ENCODE measurements at places on chromosomes 2 and 18.

- no peak for DNase-seq
Observed at GRCh38 chr18:62634458-62634857, 80.9 kb upstream of the PHLPP1 start.

DNA sequence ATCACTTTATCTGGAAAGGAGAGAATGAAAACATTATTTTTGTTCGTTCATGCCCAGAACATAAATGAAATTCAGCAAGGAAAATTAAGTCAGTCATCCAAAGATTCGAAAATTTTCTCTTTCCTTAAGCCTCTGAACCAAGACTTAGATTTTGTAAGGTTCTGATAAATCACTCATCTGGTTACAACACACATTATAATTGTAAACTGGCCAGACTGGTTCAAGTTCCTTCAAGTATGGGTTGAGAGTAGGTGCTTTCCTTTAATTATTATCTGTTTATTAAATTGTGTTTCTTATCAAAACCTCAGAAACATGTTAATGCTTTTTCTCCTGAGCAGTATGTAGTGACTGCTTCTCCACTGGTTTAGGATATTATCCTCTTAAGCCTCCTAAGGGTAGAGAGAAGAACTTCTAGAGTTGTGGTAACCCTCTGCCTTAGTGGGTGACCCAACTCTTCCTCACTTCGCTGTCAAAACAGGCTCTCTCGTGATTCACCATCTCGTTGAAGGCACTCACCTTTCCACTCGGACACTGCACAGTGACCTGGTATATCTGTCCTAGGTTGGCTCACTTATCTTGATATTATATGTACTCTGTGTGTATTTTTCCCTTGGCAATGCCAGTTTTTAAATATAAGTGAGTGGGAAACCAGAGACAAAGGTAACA lies 325.9 kb downstream of the PAX3 start:
- no peak for DNase-seq

- no peak for DNase-seq
Observed at GRCh38 chr2:23399674-23400261, 14.8 kb downstream of the KLHL29 start.

GRCh38 chr2:64085936-64086335 lies 58.3 kb downstream of the PELI1 start:
- DNase-seq = no peak

GRCh38 chr2:2561346-2562095 lies 230.4 kb upstream of the MYT1L start:
- no peak for DNase-seq

DNA sequence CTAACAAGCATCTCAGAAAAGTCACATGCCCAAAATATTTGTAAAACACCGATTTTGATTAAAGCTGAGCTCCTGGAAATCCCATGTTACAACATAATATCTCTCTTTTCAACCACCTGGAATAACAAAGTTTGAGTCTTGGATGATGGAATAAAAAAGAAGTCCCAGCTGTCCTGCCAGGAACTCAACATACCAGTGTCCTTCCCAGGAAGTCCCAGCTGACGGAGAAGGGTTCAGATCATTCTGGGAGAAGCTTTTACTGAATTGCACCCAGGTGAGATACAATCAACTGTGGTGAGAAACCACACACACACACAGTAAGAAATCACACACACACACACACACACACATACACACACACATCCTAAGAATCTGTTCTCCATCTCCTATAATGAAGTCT lies 413.1 kb upstream of the PKDCC start:
- DNase-seq = no peak

- DNase-seq = no peak
Observed at GRCh38 chr2:163711258-163711657, 24.6 kb downstream of the FIGN start.

GRCh38 chr2:136408795-136409194 lies 290.8 kb upstream of the CXCR4 start:
- DNase-seq = no peak

- no peak for DNase-seq
Observed at GRCh38 chr2:181393472-181393871, 63.7 kb upstream of the ITGA4 start.

GRCh38 chr2:98335271-98335670 lies 11.0 kb upstream of the CNGA3 start:
- no peak for DNase-seq

- DNase-seq = no peak
Observed at GRCh38 chr2:109057686-109058085, 68.7 kb upstream of the EDAR start.

- DNase-seq = peak; percentile 80
Observed at GRCh38 chr18:79924814-79925731, 26.4 kb downstream of the SLC66A2 start.

- DNase-seq = no peak
Observed at GRCh38 chr2:236505041-236505440, 64.6 kb upstream of the ACKR3 start.

DNA sequence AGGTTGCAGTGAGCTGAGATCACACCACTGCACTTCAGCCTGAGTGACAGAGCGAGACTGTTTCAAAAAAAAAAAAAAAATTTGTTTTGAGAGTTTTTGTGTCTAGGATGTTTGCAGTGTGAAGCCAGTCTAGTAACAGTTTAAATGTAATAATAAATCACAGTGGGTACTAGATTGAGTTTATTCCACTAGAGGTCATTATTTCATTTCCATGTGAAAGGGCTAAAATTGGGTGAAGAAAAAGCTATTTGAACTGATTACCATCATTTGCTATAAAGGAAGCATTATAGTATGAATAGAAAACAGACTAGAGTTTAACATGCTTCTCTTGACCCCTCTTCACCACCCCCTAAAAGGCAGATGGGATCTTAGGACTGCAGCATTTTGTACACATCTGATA lies 20.3 kb downstream of the SNRPD1 start:
- DNase-seq = no peak

DNA sequence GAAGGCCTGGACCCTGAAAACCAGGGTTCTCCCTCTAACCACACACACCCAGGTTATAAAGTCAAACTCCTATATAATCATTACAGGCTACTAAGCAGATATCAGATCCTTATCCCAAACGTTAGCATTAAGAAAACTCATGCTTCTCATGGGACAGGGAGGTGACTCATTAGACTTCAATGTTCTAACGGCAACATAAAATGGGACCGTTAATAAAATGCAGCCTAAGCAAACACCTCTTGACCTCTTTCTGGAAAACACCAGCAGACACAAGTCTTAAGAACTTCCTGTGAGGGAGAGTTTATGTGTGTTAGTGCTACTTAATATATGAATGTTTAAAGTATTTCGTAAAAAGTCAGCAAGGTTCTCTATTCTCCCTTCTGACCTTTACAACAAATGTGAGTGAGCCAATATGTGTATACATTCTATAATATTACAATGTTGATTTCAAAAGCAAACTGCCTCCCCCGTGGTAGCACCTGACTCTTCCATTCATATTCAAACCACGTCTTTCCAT lies 31.7 kb downstream of the LPIN2 start:
- DNase-seq = no peak

DNA sequence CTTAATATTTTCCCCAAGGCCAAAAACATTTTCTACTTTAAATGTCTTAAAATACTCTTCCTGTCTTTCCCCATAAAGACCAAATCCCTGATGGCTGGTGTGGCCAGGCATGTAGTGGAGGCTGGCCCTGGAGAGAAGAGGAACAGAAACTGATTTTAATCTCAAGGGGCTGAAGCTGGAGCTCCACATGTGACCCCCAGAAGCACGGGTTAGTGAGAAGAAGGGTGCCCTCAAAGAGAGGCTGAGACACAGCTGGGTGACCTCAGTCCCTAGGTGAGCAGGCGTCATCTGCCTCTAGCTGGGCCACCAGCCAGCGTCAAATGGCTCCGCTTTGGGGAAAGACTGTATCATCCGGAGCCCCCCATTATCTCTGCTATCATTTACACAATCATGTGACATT lies 19.3 kb upstream of the TMEM18 start:
- no peak for DNase-seq

DNA sequence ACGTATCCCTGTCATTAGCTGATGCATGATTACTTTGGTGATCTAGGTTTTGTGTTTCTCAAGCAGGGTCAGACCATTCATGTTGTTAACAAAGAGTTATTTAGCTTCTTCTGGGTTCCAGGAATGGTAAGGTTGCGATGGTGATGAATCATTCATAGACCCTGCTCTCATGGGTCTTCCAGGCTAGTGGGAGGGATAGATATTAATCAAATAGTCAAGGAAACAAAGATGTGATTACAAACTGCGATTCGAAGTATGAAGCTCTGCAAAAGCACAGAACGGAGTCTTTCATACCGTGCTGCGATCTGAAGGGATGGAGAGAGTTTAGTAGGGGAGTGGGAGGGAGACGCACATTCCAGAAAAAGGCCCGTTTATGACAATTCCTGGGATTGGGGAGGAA lies 42.1 kb downstream of the CAVIN2 start:
- no peak for DNase-seq

DNA sequence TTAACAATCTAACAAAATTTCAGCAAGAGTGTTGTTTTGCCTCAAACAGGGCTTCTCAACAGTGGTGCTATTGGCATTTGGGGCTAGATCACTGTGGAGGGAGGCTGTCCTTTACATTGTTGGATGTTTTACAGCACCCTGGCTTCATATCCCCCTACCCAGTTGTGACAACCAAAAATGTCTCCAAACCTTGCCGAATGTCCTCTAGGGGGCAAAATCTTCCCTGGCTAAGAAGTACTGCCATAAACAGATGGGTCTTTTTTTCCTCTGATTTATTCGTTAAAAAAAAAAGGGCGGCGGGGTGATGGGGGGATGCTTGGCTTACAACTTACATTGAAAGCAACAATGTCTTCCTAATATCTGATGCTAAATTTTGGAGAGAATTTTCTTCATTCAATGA lies 207.6 kb upstream of the CCDC150 start:
- no peak for DNase-seq

DNA sequence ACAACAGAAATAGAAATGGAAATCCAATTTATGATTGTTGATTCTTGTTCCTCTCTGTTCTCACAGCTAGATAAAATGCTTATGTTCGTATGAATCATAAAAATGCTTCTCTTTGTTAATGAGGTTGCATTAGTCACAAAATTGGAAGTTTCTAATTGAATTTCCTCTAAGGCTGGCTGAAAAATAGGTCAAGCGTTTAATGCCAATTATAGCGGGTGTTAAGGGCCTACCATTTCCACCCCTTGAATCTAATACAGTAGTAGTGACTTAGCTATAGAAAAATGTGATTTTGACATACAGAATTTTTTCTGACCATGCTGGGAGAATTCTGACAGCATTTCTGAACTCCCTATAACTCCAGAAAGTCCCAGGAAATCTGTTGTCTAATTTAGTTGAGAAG lies 107.1 kb downstream of the TTN start:
- DNase-seq = no peak

- no peak for DNase-seq
Observed at GRCh38 chr2:216294305-216294704, 78.0 kb downstream of the MARCHF4 start.

- DNase-seq = peak; percentile 30
Observed at GRCh38 chr18:13254971-13255927, 36.7 kb downstream of the LDLRAD4 start.

DNA sequence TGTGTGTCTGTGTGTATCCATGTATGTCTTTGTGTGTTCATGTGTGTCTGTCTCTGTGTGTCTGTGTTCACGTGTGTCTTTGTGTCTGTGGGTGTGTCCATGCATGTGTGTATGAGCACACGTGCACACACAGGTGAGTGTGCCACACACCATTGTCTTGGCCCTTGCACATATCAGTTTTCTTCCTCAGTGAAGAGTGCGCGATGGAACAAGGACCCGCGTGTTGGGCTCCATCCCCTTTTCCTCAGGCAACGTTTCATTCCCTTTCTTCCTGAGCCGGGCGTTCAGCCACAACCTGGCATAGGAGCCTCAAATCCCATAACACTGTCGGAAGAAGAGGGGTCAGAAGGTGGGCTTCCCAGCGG lies 74.3 kb downstream of the PTGR3 start:
- no peak for DNase-seq

DNA sequence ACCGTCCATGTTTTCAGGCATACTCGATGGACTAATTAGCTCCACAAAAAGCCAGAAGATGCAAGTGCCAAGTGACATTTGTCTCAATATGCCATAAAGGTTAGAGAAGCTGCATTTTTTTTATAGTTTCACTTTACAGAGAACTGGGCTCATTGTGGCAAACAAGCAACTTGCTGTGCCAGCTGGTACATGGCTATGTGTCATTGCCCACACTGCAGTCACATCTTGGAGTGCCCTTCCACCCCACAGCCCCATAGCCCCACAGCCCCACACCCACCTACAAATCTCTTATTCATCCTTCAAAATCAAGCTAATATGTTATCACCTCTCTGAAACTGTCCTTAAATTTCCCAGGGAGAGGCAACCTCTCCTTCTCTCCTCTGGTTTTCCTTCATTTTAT lies 451.9 kb downstream of the ARHGAP15 start:
- no peak for DNase-seq

DNA sequence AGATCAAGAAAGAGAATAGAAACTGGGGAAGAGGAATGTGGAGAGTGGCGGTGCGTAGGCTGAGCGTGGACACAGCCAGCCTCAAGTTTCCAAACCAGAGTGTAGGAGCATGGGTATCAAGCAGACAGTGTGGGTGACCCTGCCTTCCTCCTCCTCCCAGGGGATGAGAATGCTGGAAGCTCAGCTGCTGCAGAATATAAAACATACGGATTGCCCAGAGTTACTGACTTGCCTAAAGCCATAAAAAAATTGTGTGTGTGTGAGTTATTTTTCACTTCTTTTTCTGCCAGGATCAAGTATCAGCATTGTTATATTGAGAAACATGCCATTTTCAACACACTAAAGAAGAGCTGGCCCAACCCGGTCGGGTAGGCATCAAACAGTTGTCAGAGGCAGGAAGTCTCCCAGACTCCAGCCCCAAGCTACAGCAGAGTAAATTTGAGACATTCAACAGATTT lies 333.3 kb upstream of the ACVR2A start:
- peak; percentile 5 for DNase-seq

- DNase-seq = no peak
Observed at GRCh38 chr2:174606336-174606735, 8.7 kb upstream of the WIPF1 start.

DNA sequence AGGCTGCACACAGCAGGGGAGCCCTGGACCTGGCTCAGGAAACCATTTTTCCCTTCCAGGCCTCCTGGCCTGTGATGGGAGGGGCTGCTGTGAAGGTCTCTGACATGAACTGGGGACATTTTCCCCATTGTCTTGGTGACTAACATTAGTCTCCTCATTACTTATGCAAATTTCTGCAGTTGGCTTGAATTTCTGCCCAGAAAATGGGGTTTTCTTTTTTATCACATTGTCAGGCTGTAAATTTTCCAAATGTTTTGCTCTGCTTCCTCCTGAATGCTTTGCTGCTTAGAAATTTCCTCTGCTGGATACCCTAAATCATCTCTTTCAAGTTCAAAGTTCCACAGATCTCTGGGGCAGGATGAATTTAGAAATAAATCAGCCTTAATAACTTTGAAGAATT lies 78.2 kb downstream of the EHBP1 start:
- no peak for DNase-seq

GRCh38 chr2:132824716-132825115 lies 154.7 kb upstream of the LYPD1 start:
- DNase-seq = no peak
